ENCODE measurements at places on chromosomes 1 and 21. TPM values are rescaled to one million over a fixed set of nuclear protein-coding genes. Genes with fewer than 3 reads are reported as not detected.
A peak's percentile ranks its signal among the peaks of the same experiment; 100 is the strongest.

DNA sequence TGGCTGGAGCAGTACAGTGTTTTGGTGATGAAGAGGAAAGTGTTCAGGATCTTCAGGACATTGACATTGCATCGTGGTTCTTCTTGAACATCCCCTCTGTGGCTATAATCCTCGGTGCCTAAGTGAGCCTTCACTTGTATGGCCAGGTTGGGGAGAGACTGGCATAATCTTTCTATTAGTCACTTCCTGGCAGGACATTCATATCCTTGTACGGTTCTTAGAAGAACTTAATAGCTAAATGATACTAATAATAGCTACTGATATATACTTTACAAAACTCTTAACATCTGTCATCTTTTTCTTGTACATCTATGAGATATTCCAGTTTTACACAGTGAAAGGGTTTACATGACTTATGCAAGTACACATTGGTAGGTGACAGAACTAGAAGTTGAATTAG is 35.8 kb downstream of the CELF3 start:
- no peak overlapping the region for H3K4me3 ChIP-seq
- H3K36me3 ChIP-seq: no peaks in the 10 kb centered on the region
- no peak for DNase-seq
- H3K4me1 ChIP-seq: no peaks in the 10 kb centered on the region

DNA sequence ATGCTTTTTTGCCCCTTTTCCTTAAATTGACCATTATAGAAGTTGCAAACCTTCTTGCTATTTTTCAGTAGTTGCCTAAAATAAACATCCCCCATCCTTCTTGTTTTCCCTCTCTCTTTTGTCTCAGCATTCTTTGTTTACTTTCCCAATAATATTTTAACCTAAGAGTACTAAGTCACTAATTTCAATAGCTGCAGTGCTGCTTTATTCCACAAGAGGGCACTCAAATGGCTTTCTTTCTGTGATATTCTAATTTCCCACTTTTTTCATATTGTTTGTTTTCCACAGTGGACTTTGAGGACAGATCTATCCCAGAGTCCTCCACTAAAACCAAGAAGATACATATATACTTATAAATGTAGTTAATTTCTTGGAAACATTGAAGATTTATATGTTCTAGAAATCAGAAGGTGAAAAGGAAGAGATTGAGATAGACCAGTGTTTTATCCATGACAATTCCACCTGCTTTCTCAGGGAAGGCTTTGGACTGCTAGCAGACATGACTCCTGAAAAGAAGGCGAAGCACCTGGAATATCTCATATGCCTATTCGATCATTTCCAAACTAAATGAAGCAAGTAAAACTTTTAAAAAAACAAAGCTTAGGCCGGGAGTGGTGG is 104.8 kb upstream of the GRIK1 start:
- H3K4me3 ChIP-seq: no peak overlapping the region
- no peak overlapping the region for H3K27ac ChIP-seq
- DNase-seq: no peak
- no peaks in the 10 kb centered on the region for H3K4me1 ChIP-seq
- no peaks in the 10 kb centered on the region for H3K27me3 ChIP-seq
- H3K36me3 ChIP-seq: no peaks in the 10 kb centered on the region

DNA sequence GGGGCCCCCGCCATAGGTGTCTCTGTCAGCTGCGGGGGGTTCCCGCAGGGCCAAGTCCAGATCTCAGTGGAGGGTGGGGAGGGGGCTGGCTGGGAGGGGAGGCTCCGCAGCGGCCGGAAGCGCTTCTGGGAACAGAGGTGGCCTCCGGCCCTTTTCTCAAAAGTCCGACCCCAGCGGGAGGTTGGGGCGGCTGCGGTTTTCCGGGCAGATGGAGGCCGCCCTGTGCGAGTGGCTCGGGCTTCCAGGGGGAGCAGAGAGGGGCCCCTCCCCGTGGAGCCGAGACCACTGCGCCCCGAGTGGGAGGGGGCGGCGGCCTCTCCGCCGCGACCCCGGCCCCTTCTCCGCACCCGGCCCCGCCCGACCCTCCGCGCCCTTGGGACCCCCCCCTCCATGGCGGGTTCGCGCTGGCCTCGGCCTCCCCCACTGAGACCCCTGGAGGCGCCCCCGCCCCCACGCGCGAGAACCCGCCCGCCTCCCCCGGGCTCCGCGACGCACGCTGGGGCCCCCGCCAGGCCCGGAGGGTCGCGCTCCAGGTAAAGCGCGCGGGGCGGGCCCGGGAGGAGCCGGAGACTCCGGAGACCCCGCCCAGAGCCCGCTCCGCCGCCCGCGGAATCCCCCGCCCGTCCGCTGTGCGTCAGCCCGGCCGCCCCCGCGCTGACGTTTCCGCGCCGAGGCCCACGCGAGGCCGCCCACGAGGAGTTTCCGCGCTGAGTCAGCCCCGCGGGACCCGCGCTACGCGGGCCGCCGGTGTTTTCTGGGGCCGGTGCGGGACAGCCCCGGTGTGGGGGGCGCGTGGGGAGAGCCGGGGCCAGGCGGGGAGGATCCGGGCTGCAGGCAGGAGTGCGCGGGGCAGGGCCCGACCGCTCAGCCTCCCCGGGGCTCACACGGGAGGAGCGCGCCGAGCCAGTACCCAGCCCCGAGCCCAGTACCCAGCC is 5.2 kb downstream of the TNFRSF18 start:
- H3K36me3 ChIP-seq: no peaks in the 10 kb centered on the region
- H3K27ac ChIP-seq: no peak overlapping the region
- H3K4me1 ChIP-seq: peaks cover 3% of the 10 kb centered on the region
- peaks cover 59% of the 10 kb centered on the region for H3K27me3 ChIP-seq
- DNase-seq: no peak
- no peak overlapping the region for H3K4me3 ChIP-seq

GRCh38 chr1:44786138-44786840 is 1.7 kb downstream of the BEST4 start:
- H3K27me3 ChIP-seq: no peaks in the 10 kb centered on the region
- H3K27ac ChIP-seq: peak overlapping the region; percentile 58
- peak overlapping the region; percentile 45 for H3K4me3 ChIP-seq
- peaks cover 9% of the 10 kb centered on the region for H3K36me3 ChIP-seq

DNA sequence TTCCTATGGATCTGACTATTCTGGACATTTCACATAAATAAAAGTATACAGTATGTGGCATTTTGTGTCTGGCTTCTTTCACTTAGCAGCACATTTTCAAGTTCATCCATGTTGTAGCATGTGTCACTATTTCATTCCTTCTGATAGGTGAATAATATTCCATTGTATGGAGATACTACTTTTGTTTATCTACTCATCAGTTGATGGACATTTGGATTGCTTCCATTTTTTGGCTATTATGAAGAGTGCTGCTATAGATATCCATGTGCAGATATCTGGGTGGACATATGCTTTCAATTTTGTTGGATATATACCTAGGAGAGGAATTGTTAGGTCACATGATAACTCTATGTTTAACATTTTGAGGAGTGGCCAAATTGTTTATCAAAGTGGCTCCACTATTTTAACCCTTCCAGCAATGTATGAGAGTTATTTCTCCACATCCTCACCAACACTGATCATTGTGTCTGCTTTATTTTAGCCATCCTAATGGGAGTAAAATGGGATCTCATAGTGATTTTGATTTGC is 21.9 kb upstream of the MEF2D start:
- peaks cover 33% of the 10 kb centered on the region for H3K4me1 ChIP-seq
- H3K4me3 ChIP-seq: no peak overlapping the region
- H3K27ac ChIP-seq: no peak overlapping the region
- peaks cover 6% of the 10 kb centered on the region for H3K36me3 ChIP-seq
- no peak for DNase-seq
- H3K27me3 ChIP-seq: no peaks in the 10 kb centered on the region

- no peaks in the 10 kb centered on the region for H3K4me1 ChIP-seq
- no peak for DNase-seq
- H3K4me3 ChIP-seq: no peak overlapping the region
Observed at GRCh38 chr1:5691795-5692509, 300.3 kb downstream of the NPHP4 start.

GRCh38 chr1:223460566-223461189 is 67.5 kb downstream of the CCDC185 start:
- no peaks in the 10 kb centered on the region for H3K36me3 ChIP-seq
- no peak overlapping the region for H3K4me3 ChIP-seq
- DNase-seq: no peak
- no peaks in the 10 kb centered on the region for H3K4me1 ChIP-seq

DNA sequence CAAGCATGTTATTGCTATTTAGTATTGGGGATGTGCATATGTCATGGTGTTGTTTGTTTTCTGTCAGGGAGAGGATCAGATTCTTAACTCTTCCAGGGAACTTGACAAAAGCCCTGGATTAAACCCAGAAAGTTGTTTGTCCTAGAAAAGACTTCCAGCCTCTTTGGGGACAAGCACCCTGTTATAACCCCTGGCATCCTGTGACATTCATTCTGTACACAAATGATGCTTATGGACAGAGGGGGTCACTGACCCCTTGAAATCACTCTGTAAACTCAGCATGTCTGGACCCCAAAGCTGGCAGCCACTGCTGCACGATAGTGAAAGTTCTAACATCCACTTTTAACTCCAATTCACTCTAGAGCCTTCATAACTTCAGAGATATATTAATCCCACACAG is 81.2 kb downstream of the PROX1 start:
- no peak for DNase-seq
- H3K27ac ChIP-seq: no peak overlapping the region
- H3K4me1 ChIP-seq: no peaks in the 10 kb centered on the region

DNA sequence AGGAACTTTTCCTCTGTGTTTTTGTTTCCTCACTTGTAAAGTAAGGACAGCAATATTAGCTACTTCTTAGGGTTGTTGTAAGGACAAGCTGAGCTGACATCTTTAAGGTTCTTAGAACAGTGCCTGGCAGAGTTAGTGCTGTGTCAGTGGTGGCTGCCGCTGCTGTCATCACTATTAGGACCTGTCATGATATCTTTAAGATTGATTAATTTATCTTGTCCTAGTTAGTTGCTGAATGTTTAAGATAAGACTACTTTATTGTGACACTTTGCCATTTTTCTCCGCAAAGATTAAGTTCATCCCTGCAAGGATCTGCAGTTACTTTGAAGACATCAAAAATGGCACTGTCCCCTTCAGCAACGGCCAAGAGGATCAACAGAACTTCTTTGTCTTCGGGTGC is 40.1 kb upstream of the GPR88 start:
- no peaks in the 10 kb centered on the region for H3K4me1 ChIP-seq
- H3K27me3 ChIP-seq: no peaks in the 10 kb centered on the region
- H3K27ac ChIP-seq: no peak overlapping the region
- peaks cover 33% of the 10 kb centered on the region for H3K36me3 ChIP-seq
- no peak overlapping the region for H3K4me3 ChIP-seq
- no peak for DNase-seq

GRCh38 chr1:91631718-91632330 is 131.2 kb downstream of the CDC7 start:
- no peaks in the 10 kb centered on the region for H3K4me1 ChIP-seq
- no peaks in the 10 kb centered on the region for H3K27me3 ChIP-seq
- DNase-seq: no peak
- H3K27ac ChIP-seq: no peak overlapping the region

- no peaks in the 10 kb centered on the region for H3K36me3 ChIP-seq
- H3K4me3 ChIP-seq: no peak overlapping the region
- H3K27me3 ChIP-seq: peaks cover 29% of the 10 kb centered on the region
- DNase-seq: no peak
- H3K27ac ChIP-seq: no peak overlapping the region
Observed at GRCh38 chr1:6162773-6163172, 17.3 kb downstream of the CHD5 start.

- DNase-seq: no peak
- H3K4me1 ChIP-seq: peaks cover 7% of the 10 kb centered on the region
- H3K27ac ChIP-seq: no peak overlapping the region
- peaks cover 37% of the 10 kb centered on the region for H3K36me3 ChIP-seq
Observed at GRCh38 chr1:247102381-247102780, 1.8 kb downstream of the ZNF669 start.

- no peak for DNase-seq
- H3K27ac ChIP-seq: no peak overlapping the region
- H3K27me3 ChIP-seq: no peaks in the 10 kb centered on the region
- no peak overlapping the region for H3K4me3 ChIP-seq
Observed at GRCh38 chr1:11434926-11435325, 44.0 kb upstream of the DISP3 start.

DNA sequence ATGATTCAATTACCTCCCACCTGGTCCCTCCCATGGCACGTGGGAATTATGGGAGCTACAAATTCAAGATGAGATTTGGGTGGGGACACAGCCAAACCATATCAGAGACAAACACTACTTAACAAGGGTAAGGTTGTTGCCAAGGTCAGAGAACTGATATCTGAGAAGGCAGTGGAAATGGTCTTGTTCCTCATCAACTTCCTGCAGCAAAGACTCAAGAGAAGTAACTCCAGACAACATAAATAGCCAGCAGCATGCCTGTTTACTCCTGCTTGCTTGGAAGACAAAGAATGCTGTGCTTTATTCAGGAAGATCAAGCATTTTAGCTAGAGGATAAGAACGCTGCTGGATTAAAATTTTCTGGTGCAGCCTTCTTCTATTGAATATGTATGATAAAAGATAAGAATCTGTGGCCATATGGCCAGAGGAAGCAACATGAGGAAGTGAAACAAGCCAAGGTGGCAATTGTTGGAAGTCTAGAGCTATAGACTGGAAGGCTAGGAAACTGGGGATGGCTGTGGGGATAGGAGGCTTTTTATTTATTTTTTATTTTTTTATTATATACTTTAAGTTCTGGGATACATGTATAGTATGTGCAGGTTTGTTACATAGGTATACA is 36.4 kb downstream of the DDAH1 start:
- no peaks in the 10 kb centered on the region for H3K4me1 ChIP-seq
- no peak overlapping the region for H3K4me3 ChIP-seq
- no peaks in the 10 kb centered on the region for H3K27me3 ChIP-seq
- no peaks in the 10 kb centered on the region for H3K36me3 ChIP-seq
- H3K27ac ChIP-seq: no peak overlapping the region

- no peak overlapping the region for H3K27ac ChIP-seq
- no peak overlapping the region for H3K4me3 ChIP-seq
- H3K36me3 ChIP-seq: no peaks in the 10 kb centered on the region
- no peak for DNase-seq
- H3K27me3 ChIP-seq: no peaks in the 10 kb centered on the region
Observed at GRCh38 chr1:183962903-183963302, 74.6 kb downstream of the COLGALT2 start.

The SPAG17 gene
- 0.33 TPM for total RNA-seq

The AMY1B gene
- total RNA-seq: 0.14 TPM

The TTC3 gene
- 80.2 TPM for total RNA-seq

The FCRL4 gene
- 0.19 TPM for total RNA-seq

The PTPN7 gene
- total RNA-seq: 114 TPM
